ENCODE measurements at places on chromosomes 16 and 17. TPM values are rescaled to one million over a fixed set of nuclear protein-coding genes. Genes with fewer than 3 reads are reported as not detected.

DNA sequence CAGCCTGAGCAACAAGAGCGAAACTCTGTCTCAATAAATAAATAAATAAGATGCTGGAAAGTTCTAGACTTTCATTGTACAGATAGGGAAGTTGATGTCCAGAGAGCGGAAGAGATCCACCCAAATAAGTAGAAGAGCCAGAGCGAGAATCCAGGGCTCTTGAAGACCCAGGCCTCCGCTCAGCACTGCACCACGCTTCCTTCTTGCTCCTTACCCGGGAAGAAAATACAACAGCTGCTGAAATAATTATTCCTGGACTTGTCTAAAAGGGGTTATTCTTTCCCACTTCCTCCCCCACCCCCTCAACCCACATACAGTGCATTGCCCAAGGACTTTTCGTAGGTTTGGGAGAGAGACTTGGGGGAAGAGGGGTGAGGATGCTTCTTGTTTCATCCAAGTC, 26.7 kb downstream of the CDK5RAP3 start:
- DNase-seq, result no peak

DNA sequence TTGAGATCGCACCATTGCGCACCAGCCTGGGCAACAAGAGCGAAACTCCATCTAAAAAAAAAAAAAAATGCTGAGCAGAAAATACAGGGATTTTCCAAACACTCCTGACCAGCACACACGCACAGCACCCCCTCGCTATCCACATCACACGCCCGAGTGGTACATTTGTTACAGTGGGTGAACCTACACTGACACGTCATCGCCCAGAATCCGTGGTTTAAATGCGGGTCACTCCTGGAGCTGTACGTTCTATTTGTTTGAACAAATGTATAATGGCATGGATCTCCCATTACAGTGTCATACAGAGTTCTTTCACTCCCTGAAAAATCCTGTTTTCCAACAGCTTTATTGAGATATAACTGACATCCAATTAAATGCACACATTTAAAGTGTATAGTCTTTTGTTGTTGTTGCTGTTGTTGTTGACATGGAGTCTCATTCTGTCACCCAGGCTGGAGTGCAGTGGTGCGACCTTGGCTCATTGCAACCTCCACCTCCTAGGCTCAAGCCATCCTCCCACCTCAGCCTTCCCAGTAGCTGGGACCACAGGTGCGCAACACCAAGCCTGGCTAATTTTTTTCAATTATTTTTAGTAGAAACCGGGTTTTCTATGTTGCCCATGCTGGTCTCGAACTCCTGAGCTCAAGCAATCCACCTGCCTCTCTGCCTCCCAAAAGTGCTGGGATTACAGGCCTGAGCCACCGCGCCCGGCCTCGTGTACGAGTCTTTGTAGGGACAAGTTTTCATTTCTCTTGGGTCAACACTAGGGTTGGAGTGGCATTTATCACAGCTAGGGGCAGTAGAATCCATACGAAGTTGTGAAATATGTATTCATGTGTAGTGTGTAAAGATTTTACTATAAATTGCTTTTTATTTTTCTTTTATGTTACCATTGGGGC, 4.4 kb upstream of the CARHSP1 start:
- no peak for DNase-seq

The FTSJ3 gene
- total RNA-seq, result 86.5 TPM

GRCh38 chr17:65662196-65662595, 100.7 kb upstream of the AXIN2 start:
- peak; percentile 44 for DNase-seq

The NR1D1 gene
- total RNA-seq, result 1.8 TPM

The CEP112 gene
- total RNA-seq, result 5.4 TPM

The ABCA3 gene
- total RNA-seq, result 1.5 TPM

The SYNGR3 gene
- 1.5 TPM for total RNA-seq

DNA sequence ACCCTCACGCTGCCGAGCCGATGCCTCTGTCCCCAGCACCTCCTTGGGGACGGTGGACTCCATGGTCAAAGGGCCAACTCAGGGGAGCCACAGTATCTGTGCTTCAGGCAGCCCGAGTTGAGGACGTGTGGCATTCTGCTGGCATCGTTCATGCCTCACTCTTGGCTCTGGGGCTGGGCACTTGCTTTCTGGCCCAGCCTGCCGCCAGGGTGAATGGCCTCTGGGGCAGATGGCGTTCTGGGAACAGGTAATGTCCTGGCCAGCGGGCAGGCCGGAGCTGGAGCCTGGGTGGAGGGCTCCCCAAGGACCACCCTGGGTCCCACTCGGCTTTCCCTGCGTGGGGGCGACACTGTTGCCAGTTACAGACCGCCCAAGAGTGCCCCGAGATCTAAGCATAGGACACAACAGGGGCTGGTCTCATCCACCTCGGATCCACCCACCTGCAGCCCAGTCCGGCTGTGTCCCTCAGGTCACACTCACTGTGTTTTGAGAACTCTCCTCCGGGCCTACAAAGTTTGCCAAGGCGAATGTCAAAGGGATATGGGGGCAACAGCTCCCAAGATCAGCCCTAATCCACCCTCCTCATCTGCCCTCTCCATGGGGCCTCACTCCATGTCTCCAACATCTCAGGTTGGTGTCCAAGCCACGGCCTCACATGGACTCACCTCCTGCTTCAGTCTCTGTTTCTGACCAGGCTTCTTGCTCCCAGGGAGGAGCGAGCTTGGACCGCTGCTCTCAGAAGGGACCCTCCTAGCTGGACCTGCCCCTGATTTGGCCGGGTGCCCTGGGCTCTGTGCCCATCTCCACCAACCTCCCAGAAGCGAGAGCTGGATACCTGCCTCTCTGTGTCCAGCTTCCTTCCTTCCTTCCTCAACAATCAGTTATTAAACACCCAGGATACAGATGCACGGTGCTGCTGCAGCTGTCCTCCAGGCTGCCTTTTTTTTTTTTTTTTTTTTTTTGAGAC, 60.8 kb downstream of the TMEM235 start:
- no peak for DNase-seq

The ALOX15B gene
- total RNA-seq, result not detected

DNA sequence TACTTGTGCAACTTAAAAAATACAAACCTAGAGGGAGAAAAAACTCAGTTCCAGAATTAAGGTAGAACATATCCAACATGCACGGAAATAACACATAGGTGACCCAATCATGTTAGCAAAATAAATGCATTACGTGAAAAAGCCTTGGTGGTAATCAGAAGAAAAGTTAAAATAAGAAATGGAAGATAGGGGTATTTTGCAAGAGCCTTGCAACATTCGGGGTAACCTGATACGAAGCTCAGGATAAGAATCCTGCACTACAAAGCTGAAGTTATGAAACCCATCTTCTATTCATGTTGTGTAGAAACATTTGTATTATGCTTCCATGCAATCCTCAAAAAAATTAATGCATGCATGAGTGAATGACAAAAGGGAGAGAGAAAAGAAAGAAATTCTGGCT, 33.1 kb downstream of the CHCT1 start:
- DNase-seq, result no peak

- peak; percentile 96 for DNase-seq
Measured at GRCh38 chr17:27533874-27534815, 77.9 kb downstream of the KSR1 start.

The KIF2B gene
- not detected for total RNA-seq

GRCh38 chr17:80664217-80664790, 119.7 kb downstream of the RPTOR start:
- no peak for DNase-seq

The EXOC3L1 gene
- total RNA-seq, result 0.26 TPM

DNA sequence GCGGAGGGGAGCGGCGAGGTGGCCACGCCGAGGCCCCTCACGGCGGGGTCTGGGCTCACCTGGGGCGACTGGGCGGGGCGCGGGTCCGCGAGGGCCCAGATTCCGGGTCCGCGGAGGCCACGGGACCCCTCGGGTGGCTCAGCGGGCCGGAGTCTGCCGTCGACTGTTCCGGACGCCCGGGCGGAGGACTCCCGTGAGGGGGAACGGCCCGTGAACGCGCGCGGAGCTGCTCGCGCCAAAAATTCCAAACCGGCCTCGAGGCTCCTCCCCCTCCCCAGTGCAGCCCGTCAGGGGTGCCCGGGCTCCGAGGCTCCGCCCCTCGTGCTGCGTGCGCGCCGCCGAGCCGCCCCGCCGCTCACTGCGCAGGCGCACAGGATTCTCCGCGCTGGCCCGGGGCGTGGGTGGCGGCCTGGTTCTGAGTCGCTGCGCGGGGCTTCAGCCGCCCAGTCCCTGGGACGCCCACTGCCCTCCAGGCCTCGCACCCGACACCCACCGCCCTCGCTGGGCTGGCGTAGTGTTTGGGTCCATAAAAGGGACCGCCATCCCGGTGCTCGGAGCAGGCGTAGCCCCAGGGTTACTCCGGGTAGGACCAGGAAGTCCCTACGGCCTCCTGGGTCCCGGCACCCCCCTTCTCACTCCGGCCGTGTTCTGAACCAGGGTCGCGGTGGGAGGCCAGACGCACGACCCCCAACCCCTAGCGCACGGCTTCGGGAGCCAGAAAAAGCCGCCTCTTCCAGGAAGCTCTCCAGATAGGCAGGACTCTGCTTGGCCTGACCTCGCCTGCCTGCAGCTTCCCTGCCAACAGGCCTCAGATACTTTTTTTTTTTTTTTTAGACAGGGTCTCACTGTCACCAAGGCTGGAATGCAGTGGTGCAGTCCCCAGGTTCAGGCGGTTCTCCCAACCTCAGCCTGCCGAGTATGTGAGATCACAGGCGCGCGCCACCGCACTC, at the start of gene PKMYT1:
Gene PKMYT1 (minus strand): TSS at position 220 of the 950 bp plus-strand sequence. CDS start 789 bp downstream, outside the sequence.
- DNase-seq, result peak; percentile 65

- peak; percentile 67 for DNase-seq
Measured at GRCh38 chr16:22007509-22008214, at the start of gene MOSMO. TSS of gene MOSMO (plus strand) at chr16:22008111. CDS start at chr16:22008302, 191 bp downstream.

The SRP68 gene
- 23.6 TPM for total RNA-seq

DNA sequence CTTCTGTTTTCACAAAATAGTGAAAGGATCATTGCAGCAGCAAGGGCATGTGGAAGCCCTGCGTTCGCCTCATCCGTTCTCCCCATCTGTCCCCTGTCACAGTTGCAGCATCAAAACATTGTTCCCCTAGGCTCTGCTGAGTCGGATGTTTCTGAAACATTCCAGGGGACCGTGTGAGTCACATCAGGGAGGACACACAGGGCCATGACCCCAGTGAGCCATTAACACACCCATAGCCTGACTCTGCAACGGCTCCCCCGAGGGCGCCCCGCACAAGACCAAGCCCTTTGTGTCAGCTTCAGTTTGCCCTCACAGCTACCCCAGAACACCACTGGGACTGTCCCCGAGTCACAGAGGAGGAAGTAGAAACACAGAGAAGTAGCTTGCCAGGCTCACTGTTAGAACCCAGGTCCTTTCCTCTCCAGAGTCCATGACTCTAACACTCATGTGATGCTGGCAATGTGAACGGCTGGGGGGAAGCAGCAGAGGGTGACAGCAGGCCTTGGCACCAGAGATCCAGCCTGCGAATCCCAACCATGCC, 63.3 kb upstream of the HSBP1 start:
- DNase-seq, result peak; percentile 22

DNA sequence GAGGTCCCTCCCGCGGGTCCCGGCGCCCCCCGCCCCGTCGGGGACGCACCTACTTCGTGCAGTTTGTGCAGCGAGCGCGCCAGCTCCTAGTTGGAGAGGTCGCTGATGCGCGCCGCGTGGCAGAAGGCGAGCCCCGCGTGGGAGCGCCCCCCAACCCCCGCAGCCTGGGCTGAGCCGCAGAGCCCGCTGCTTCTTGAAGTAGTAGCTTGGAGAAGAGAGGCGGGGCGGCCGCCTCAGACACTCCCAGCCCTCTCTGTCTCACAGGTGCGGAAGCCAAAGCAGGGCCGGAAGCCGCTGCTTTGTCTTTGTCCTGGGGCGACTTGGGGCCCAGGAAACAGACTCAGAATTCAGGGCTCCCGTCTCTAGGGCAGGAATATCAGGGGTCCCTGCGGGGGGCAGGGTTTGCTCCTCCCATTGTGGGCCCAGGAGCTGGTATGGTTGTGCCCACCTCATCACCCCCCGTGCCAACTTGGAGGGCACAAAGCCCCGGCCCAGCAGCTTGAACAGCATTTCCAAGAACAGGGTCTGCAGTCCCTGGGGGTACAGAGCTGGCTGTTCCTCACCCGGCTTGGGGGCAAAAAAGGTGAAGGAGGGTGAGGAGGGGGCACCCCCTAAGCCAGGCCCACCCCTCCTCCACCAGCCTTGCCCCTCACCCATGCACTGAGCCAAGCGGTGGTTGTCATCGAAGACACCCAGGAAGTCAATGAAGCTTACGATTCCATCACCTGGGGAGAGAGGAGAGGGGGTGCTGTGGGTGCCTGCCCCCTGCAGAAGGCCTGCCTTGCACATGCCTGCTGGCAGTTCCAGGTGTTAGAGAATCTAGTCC, 13.5 kb downstream of the SPATA32 start:
- peak; percentile 24 for DNase-seq

DNA sequence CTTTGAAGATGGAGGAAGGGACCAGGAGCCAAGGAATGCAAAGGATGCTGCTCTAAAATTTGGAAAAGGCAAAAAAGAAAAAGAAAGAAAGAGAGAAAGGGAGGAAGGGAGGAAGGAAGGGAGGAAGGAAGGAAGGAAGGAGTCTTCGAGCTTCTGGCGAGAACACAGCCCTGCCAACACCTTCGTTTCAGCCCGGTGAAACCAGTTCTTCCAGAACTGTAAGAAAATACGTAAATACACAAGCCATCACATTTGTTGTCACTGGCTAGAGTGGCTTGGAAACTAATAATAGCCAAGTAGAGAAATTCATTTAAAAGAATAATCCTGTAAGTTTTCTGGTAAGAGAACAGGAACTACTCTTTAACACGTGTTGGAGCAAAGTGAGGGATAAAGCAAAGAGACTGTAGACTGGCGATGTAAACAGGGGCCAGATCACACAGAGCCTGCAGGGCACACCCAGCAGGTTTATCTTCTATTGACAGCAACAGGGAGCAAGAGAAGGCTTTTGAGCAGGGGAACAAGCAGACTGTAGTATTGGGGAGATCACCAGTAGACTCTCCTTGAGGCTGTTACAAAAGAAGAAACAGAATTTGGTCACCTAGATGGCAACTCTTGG, 188.7 kb upstream of the MPHOSPH6 start:
- DNase-seq, result no peak

GRCh38 chr17:70820276-70820675, 650.9 kb downstream of the KCNJ2 start:
- DNase-seq, result peak; percentile 6

The GRB7 gene
- under 0.01 TPM for total RNA-seq

The ALOX12 gene
- total RNA-seq, result 0.26 TPM

- no peak for DNase-seq
Measured at GRCh38 chr17:45296003-45296832, 20.6 kb downstream of the MAP3K14 start.

- DNase-seq, result no peak
Measured at GRCh38 chr16:4805231-4805630, 2.8 kb upstream of the ROGDI start.

The CES1 gene
- 41.1 TPM for total RNA-seq

- no peak for DNase-seq
Measured at GRCh38 chr17:33390479-33391176, 97.5 kb upstream of the ASIC2 start.

The TMEM100 gene
- total RNA-seq, result 2.6 TPM

All from fibroblast of lung (primary cell).